Mucosa of descending colon (tissue), 3 donors: ENCODE measurements at places on chromosomes 5 and 9. TPM values are rescaled to one million over a fixed set of nuclear protein-coding genes. Genes with fewer than 3 reads are reported as not detected.

- DNase-seq, result no peak
These were observed 162.2 kb upstream of the SV2C start for GRCh38 chr5:75921011-75921410.

GRCh38 chr9:131473891-131474290 lies 28.8 kb upstream of the POMT1 start:
- no peak for DNase-seq

- no peak for DNase-seq
These were observed 500.0 kb upstream of the C9orf72 start for GRCh38 chr9:28073270-28073669.

DNA sequence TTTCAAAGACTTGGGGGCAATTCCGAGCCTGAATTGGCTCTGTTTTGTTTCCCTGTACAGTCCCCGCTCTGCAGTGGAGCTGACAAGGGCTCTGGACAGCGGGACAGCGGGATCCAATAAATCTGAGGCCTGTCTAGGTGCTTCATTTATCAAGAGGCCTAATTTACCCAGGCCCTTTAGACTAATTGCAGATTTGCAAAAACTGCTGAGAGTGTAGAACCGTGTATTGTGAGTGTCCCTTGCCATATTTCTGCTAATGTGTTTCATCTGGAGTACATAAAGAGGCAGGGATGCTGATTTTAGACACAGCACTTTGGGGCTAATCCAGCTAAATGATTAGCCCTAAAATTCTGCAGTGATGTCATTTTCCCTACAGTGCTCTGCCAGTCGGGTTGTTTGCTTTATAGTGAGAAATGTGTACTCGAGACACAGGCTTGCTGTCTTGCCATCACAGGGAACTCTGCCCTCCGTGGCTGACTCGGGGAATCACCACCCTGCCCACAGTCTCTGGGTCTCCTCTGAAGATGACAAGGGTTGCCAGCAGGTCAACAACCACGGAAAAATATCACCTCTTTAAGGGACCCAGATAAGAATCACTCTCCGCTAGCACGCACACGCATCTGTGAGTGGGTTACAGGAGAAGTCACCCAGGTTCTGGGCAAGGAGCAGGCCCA lies 592.0 kb downstream of the BNC2 start:
- no peak for DNase-seq

Gene GZMA
- 17.2 TPM for total RNA-seq

Gene CCDC112
- 11.5 TPM for total RNA-seq

Gene SPEF2
- 6.9 TPM for total RNA-seq
